Left renal cortex interstitium (tissue), 4 donors: ENCODE measurements at places on chromosomes 13 and 19.

GRCh38 chr19:5261156-5261890 lies 79.3 kb downstream of the PTPRS start:
- DNase-seq, result no peak

GRCh38 chr19:44059229-44059628 lies 7.4 kb downstream of the ZNF223 start:
- DNase-seq, result no peak

GRCh38 chr19:5150902-5151741 lies 182.2 kb downstream of the KDM4B start:
- DNase-seq, result no peak

- no peak for DNase-seq
Measured at GRCh38 chr19:51586103-51586728, 15.1 kb downstream of the ZNF175 start.

- DNase-seq, result no peak
Measured at GRCh38 chr13:73677048-73677601, 457.1 kb downstream of the KLF12 start.

- no peak for DNase-seq
Measured at GRCh38 chr19:15534957-15535864, 26.9 kb downstream of the CYP4F22 start.

DNA sequence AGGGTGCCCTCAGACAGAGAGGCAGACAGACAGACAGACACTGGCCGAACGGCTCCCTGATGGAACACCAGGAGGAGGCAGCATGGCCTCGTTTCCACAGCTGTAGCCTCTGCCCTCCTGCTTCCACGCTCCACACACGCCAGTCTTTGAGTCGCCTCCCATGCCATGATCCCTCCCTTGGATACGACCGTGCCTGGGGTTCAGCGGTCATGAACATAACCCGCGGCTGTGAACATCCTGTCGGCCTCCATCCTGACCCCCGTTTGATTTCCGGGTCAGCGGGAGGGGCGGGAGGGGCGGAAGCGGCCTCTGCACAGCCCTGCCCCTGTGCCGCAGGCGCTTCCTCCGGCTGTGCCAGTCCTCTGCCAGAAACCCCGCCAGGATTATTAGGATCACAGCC lies 23.4 kb downstream of the GP6 start:
- DNase-seq, result no peak

- no peak for DNase-seq
Measured at GRCh38 chr13:94705081-94706030, 7.0 kb downstream of the SOX21 start.

DNA sequence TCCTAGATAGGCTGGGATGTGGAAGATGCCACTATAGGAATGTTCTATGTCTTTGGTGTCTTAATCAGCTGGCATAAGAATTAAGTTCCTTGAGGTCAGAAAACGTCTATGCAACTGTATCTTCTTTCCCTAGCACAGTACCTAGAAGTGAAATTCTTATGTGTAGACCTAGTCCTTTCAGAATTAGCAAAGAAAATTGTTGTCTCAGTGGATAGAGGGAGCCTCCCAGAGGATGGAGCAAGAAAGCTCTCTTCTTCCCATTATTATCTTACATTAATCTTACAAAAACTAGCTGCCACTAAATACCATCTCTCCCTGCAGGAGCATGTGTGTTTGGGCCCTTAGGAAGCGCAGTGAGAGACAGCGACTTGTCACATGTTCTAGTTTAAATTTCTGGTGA lies 11.6 kb downstream of the CLDN10 start:
- DNase-seq, result no peak

GRCh38 chr13:76148926-76149325 lies 512.8 kb downstream of the LMO7 start:
- DNase-seq, result no peak

GRCh38 chr19:48947258-48947542 lies 7.5 kb upstream of the BAX start:
- no peak for DNase-seq

GRCh38 chr19:41927497-41928192 lies 604 bp downstream of the ERFL start:
- DNase-seq, result no peak

GRCh38 chr13:101343128-101343787 lies 73.0 kb downstream of the NALCN start:
- no peak for DNase-seq

DNA sequence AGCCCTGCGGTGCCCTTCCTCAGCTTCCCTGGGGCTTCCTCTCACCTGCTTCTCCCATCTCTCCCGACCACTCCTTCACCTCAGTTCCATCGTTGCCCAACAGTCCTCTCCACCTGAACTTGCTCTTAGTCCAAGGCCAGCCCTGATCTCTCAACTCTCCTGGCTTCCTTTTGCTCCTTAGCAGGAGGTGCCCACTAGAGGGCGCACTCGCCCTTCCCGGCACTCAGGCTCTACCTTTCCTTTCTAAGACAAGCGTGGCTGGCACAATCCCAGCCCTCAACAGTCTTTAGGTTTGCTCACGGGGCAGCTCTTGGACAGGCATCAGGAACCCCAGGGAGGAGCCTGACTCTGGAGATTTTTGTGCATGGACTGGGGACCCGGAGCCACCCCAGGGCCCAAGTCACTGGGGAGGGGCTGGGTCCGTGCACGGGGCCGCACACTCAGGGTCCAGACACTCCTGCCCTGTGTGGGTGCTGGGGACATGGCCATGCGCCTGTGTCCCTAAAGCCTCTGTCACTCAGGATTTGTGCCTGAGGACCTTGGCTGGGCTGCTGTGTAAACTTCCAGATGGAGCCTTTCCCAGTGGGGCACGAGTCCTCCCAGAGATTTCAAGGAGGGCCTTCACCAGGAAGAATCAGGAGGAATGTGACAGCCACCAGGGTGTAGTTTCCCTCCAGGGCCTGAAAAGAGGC lies 12.1 kb upstream of the CEACAM8 start:
- DNase-seq, result no peak

DNA sequence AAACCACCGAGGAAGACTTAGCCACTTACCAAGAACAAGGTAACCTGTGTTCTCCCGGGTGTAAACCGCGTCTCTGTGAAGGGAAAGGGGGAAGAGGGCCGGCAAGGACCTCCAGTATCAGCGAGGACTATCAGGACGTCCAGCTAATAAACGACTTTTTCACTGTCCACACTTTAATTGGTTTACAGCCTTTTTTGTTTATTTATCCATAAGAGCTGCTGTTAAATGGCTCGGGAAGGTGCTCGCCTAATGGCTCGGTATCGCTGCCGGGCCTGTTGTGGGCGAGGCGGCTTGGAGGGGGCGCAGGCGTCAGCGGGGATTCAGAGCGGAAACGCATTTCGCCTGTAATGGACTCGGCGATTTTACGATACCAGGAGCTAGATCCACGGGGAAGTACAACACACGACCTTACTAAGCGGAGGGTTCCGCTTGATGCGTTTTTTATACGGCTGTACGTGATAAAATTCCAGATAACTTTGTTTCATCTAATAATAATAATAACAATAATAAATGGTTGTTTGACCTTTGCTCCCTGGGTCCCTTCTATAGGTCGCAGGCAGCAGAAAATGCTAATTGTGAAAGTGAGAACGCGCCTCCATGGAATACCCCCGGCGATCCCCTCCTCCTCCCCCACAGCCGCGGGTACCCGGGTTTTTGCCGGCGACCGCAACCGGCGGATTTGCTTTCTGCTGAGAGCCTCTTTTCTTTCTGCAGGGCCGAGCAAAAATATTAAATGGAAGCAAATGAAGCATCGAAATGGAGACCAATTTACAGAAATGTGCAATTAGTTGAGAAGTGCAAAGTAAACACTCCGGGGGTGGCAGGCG lies 2.5 kb upstream of the PDX1 start:
- DNase-seq, result no peak

GRCh38 chr19:49427855-49428546 lies 2.8 kb downstream of the GFY start:
- no peak for DNase-seq

- DNase-seq, result no peak
Measured at GRCh38 chr13:75513271-75513670, 24.4 kb downstream of the COMMD6 start.

DNA sequence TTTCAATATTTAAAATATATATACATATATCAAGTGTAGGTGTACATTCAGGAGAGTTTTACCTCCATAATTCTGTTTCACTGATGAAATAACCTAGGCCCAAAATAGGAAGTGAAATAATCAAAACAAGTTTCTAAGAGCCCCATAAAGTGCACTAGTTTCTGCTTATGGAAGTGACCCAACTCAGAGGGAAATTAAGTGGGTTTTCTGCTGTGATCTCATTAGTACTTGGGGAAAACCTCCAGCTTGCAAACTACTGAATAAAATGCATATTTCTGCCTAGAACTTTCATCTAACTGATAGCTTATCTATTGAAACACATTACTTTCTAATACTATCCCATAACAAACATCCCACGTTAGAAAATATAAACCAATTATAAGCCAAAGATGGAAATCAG lies 45.4 kb upstream of the MIR17HG start:
- DNase-seq, result no peak

DNA sequence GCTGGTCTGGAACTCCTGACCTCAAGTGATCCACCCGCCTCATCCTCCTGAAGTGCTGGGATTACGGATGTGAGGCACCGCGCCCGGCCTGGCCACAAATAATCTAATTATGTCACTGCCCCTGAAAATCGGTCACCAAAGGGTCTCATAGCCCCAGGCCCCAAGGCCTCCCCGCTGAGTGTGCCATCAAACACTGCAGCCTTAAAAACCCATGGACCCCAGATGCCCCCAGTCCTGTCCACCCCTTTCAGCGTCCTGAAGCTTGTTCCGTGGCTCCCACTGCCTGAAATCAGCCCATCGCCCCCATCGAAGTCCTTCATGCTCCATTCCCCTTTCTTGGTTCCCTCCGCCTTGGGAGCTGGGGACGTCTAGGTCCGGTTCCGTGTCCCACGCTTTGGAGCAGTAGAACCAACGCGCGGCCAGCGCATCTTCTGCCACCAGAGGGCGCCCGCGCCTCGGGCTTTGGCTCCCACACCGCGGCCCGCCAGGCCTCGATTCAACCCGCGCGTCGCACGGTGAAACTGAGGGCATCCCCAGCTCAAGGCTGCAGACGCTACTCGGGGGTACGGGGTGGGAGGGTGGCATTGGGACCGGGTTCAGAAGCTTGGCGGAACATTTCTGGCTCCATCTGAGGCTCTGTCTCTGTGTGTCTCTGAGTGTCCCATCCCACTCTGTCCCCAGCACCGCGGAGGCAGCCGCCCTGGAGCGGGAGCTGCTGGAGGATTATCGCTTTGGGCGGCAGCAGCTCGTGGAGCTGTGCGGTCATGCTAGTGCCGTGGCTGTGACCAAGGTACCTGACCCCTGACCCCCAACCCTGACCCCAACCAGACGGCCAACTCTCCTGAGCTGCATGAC lies 3.5 kb downstream of the YJEFN3 start:
- DNase-seq, result no peak

- no peak for DNase-seq
Measured at GRCh38 chr13:28819046-28819730, 951 bp upstream of the MTUS2 start.

DNA sequence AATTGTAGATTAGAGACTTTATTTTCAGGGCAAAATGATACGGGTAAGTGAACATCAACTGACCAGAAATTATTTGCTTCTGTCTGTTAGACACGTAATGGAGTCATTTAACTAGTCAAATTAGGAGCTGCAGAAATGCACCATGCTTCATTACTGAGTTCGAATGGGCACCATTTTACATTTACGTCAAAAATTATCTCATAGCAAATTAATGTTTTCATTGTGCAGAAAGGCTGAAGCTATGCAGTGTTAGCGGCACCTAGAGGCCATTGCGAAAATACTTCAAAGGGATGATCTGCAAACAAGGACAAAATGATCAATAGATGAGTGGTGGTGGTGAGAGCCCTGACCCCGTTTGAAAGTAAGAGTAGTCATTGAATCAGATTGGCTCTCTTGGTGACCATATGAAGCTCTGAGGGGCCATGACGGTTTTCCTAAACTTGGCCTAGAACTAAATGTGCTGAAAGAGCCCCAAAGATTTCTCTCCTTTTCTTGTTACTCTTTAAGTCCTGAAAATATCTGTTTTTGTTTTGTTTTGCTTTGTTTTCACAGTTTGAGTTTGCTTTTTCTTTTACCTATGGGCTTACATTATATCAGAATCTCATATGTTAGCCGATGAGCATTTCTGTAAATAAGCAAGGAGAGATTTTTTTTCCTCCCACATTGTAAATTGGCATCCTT lies 277.9 kb downstream of the ZNF536 start:
- DNase-seq, result no peak

DNA sequence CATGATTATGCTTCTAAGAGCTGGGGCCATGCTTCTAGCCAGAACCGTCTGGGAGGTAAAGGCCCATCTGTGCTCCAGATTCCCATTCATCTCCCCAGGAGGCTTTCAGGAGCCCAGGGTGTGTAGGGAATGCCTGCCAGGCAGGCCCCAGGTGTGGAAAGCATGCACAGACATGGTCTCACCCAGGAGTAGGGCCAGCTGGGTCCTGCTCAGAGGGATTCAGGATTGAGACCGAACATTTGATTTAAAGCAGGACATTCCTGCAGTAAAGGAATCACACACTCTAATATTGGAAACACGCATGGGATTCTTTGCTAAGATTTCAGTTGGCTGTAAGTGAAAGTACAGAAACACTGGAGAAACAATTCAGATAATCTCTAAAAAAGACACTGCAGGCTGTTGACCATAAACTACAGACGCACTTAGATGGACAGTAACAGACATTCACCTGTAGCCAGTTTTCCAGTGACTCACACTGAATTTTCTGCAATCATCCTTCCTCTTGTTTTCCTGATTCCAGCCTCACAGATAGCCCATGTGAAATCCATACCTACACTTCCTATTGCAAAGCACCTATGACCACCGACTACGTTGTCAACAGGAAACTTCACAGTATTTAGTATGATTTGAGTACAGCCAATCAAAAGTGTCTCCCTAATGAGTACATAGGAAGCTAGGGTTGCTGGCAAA lies 257.8 kb downstream of the TBC1D4 start:
- no peak for DNase-seq

- DNase-seq, result no peak
Measured at GRCh38 chr13:66402066-66402465, 828.1 kb downstream of the PCDH9 start.

- no peak for DNase-seq
Measured at GRCh38 chr19:44308011-44308410, 3.2 kb upstream of the ZNF235 start.

- no peak for DNase-seq
Measured at GRCh38 chr13:28636677-28637317, 22.1 kb upstream of the POMP start.

- no peak for DNase-seq
Measured at GRCh38 chr13:36072152-36072935, 58.8 kb downstream of the DCLK1 start.

DNA sequence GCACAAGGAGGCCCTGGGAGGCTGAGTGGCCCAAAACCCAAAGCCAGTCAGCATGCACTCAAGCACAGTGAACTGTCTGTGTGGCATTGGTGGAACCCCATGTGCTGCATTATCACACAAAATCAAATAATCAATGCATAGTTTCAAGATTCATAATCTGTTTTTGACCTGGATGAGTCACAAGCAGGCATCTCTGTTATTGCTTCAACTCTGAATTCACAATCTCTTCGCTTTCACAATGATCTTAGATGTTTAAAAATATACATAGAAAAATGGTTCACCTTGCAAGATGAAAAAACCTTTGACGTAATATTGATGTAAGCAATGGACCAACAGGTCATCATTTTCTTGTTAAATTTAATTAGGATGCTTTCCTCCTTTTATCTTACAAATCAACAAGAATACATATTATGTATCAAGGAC lies 455.4 kb downstream of the IRS2 start:
- DNase-seq, result no peak
